ENCODE measurements at places on chromosomes 2 and 18.

DNA sequence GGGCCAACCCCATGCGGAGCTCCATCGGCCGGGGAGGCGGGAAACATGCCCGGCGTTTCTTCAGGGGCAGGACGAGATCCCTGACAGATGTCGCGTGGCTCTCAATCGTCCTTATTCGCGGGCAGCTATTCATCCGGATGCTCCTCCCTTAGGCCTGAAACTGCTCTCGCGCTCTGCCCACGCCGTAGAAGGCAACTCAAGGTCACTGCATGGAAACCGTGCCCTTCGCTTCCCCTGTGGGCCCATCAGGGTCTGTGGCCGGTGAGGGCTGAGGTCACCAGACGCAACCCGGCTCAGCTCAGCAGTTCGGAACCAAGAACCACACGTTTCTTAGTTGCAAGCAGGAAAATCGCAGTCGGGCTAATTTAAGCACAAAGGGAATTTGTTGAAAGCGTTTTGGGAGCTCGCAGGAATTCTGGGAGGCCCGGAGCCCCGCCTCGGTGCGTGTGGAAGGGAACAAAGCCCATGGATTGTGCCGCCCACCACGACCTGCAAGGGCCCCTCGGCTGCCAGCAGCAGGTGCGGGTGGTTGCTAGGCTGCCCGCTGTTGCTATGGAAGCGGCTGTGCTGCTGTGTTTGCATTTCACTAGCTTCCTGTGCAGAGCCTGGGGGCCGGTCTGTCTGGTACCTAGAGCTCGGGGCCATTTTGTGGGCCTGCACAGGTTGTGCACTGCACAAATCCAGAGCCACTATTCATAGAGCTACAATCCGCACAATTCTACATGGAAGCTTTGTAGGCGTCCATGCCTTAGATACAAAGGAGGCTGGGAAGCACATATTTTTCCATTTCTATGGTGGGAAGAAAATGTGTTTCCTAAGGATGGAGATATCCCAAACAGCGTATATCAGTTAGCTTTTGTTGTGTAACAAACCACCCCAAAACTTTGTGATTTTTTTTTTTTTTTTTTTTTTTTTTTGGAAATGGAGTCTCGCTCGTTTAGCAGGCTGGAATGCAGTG lies 6.0 kb upstream of the ALLC start:
- no peak for DNase-seq

GRCh38 chr18:12885500-12885899 lies 1.5 kb upstream of the PTPN2 start:
- no peak for DNase-seq

DNA sequence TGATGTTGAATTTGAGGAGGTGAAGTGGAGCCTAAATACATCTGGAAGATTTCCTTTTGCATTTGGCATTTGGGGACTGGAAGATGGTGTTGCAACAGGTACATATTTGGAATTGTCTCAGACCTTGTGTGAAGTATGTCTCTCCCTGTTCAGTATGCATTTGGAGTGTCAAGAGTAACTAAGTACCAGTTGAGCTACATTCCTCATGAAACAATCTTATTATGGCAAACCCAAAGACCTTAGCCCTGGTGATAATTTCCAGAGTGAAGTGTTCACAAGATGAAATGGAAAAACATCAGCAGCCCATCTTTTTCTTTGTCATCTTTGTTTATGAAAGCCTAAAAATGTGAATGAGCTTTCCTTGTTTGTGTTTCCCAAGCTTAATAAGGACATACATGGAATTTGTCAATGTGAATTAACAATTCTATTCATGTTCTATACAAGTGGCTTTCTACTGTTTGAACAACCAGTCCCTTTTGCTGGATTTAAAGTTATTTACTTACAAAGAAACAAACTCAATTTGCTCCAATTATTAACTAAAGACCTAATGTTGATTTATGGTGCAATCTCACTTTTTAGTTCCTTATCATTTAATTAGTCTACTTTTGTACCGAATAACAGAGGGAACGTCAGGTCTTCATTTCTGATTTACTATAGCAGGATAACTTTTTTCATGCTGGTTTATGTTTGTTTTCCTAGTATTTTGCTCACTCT lies 42.1 kb upstream of the PPP1R1C start:
- DNase-seq, result no peak

- no peak for DNase-seq
Observed at GRCh38 chr2:226725126-226725860, 74.3 kb downstream of the IRS1 start.

GRCh38 chr18:7170292-7170691 lies 52.7 kb upstream of the LAMA1 start:
- no peak for DNase-seq

- DNase-seq, result no peak
Observed at GRCh38 chr2:178947006-178947405, 102.9 kb downstream of the CCDC141 start.

GRCh38 chr18:48951448-48952286 lies 902 bp upstream of the SMAD7 start:
- DNase-seq, result no peak

- DNase-seq, result no peak
Observed at GRCh38 chr2:188527141-188527540, 235.5 kb downstream of the GULP1 start.

DNA sequence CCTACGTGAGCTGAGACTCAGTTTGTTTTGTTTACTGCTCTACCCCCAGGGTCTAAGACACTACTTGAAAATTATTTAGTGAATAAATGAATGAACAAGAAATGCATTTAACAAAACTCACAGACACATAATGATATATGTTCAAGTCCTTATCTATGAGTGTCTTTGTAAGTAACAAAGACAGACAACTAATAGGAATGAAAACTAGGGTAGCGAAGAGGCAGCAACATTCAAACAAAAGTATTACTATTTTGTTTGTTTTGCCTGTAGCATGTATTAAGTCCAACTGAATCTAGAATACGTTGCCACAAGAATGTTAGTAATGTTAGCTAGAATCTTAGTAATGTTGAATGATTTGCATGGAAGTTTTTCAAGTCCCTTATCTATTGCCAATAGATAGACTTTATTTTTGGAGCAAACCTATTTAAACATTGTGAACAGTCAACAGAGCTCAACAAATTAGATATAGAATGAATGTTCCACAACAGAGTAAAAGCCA lies 144.8 kb upstream of the VWC2L start:
- no peak for DNase-seq

DNA sequence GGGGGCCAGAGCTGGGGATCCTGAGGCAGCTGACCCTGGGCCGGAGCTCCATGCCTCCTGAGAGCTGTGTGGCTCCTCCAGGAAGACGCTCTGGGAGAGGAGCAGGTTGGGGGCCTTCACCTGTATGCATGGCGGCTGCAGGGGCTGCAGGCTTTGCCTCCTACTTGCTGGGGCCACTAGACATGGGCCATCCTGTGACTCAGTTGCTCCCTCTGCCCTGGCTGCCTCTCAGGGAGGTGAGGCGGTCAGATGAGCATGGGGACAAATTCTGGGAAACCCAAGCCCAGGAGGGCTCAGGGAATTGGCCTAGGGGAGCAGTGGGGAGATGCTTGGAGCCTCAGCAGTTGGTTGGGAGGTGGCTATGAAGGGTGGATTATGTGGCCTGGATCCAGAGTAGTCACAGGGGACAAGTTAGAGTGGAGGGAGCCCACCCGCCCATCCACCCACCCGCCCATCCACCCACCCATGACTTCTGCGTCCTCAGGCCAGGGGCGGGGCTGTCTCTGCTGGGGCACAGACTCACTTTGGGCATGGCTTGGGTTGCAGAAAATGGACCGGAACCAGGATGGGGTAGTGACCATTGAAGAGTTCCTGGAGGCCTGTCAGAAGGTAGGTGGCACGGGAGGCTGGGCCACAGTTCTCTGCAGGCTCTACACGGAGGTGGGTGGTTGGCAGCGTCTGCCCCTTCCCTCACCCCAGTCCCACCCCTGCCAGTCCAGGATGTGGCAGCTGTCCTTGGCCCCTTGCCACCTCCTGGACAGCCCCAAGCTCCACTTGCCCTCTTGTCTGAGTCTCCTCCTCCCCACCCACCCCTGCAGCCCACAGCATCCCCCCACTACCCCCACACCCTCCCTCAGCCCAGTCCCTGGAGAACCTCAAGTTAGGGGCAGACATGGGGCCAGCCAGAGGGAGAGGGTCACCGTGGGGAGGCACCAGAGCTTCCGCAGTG lies 19.5 kb upstream of the FAHD2A start:
- DNase-seq, result no peak

DNA sequence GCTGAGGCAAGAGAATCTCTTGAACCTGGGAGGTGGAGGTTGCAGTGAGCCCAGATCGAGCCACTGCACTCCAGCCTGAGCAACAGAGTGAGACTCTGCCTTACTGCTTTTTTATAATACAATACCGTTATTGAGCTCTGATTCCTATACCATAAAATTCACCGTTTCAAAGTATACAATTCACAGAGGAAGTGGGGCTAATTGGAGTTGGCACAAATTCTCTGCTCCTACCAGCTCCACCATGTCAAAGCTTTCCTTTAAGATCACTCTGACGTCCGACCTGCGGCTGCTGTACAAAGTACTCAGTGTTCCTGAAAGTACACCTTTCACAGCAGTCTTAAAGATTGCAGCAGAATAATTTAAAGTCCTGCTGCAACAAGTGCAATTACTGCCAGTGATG lies 29.6 kb upstream of the CYBRD1 start:
- DNase-seq, result no peak

DNA sequence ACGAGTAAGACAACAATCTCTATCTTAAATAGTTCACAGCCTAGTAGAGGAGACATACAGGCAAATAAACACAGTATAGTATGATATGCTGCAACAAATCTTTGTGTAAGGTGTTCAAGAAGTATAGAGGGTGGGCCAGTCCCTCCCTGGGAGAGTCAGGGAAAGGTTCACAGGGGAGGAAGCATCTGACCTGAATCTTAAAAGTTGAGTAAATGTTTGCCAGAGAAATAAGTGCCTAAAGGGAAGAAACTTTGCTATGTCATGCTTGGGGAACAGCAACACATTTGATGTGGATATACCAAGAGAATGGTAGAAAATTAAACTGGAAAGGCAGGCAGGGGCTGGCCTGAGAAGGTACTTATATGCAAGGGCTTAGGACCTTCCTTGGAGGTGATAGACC lies 125.7 kb upstream of the CYP26B1 start:
- no peak for DNase-seq

- DNase-seq, result no peak
Observed at GRCh38 chr2:64168756-64169155, 24.5 kb upstream of the PELI1 start.

DNA sequence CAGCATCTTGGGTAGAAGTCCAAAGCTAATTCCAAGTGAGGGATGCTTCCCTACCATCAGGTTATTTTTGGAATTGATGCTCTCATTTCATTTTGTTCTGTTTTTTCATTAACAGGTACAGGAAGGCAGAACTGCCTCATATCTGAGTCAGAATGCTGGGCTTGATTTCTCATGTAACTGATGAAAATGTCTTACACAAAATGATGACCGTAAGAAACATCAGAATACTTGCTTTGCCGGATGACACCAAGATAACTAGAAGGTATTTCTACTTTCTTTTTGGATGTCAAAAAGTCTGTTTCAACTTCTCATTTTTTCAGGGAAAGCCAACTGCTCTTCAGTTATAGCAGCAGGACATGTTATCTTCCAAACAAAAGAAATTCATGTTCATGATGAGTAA lies 62.6 kb downstream of the ETAA1 start:
- DNase-seq, result no peak

DNA sequence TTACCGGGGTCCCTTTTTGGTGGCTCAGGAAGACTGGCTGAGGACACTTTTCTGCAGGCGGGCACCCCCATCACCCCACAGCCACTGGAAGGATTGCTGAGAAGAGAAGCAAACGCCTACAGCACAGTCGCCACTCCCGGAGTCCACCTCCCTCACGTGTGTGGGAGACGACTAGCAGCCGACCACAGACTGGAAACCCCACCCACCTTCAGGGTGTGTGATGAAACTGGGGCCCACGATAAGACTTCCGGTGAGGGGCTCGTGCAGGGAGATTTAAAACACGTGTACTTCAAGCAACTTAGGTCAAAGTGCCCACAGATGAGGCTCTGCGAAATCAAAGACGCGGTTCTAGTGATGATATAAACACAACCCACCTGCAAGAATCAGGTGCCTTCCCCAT lies 26.3 kb downstream of the MBP start:
- DNase-seq, result no peak

GRCh38 chr2:64283641-64284361 lies 139.6 kb upstream of the PELI1 start:
- DNase-seq, result no peak

DNA sequence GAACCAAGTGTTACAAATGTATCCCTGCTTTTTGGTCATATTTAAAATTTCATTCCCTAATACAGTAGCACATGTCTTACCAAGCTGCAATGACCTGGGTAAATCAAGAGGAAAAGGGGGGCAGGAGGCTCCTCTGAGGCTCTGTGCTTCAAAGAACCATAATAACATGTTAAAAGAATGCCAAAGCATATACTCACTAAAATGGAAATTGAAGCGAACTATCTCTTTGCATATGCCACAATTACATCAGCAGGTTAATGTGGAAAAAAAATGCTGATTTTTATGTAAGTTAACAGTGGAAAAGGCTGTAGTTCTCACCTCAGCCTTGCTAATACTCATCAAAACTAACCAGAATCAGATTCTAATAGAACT lies 37.5 kb upstream of the NCKAP5 start:
- DNase-seq, result no peak

GRCh38 chr2:38120829-38121228 lies 44.9 kb upstream of the CYP1B1 start:
- DNase-seq, result no peak

DNA sequence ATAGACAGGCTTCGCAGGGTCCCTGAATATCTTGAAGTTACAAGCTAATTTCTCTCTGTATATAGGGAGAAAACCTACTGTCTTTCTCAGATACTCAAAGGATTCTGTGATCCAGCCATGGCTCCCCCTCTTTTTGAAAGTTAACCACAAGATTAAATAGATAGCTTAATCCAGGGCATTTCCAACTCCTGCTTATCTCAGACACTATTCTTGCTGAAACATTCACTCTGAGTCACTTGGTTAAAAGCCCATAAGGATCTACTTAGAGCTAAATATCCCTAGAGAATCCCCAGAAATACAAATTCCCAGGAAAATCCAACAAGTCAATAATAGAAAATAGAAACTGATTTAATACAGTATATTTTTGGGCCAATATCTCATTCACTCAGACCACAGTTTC lies 179.1 kb upstream of the LYPD1 start:
- no peak for DNase-seq

DNA sequence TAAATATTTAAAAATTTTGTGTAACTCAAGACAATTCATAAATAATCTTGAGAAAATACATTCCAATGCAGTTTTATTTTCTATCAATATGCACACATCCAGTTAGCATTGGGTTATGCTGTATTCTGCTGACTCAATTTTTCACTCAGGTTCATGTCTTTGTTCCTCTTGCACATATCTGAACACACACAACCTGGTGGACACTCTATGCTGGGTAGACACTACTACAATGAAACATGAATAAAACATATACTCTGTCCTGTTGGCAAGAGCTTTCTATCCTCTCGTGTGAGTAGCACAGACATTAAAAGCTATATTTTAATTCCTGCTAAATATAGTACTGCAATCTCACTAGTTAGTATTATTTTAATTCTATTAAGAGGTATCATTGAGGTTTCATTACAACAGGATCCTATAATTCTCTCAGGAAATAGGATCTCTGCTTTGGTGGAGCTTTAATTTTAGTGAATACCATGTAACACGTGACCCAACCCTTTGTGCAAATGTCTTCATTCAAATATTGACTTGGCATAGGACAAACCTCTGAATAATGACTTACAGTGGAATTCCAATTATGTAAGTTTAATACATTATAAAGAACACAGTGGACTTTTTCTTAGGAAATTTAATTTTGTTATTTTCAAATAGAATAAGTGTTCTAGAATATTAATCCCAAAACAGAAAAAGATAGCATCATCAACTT lies 342.3 kb upstream of the TMEFF2 start:
- no peak for DNase-seq

GRCh38 chr18:74609535-74609934 lies 11.9 kb downstream of the ZNF407 start:
- DNase-seq, result no peak

GRCh38 chr2:769771-770170 lies 92.6 kb upstream of the TMEM18 start:
- no peak for DNase-seq

Measured in kidney epithelial cell (primary cell).